Karpas-422 (cell line): ENCODE measurements at places on chromosomes 7 and 10. TPM values are rescaled to one million over a fixed set of nuclear protein-coding genes. Genes with fewer than 3 reads are reported as not detected.
A peak's percentile ranks its signal among the peaks of the same experiment; 100 is the strongest.

DNA sequence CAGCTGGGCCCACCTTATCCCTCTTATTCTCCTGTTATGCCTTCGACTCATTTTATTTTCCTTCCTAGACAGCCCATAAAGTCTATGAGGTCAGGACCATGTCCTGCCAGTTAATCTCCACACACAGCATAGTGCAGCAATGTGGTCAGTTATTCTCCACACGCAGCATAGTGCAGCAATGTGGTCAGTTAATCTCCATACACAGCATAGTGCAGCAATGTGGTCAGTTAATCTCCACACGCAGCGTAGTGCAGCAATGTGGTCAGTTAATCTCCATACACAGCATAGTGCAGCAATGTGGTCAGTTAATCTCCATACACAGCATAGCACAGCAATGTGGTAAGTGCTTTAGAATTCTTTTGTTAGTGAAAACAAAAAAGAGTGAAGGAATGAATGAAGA is 77.8 kb downstream of the TEX36 start:
- no peak for DNase-seq

DNA sequence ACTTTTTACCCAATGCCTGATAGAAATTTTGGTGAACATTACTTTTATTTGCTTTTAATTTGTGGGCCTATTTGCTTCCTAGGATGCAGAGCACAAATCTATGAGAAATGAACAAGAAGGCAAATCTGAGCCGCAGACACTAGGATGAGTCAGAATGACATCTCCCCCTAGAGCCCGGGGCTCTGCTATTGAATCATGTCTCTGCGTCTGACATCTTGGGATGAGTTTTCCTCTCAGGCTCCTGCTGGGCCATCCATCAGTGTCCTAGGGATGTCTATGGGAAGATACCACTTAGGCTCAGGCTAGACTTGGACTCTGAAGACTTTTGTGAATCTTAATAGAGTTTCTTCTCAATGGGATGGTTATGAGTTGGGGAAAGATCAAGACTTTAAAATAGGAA is 157.3 kb upstream of the MTPN start:
- no peak for DNase-seq

- DNase-seq: peak; percentile 57
Observed at GRCh38 chr10:74586088-74586585, 240.3 kb upstream of the KAT6B start.

- DNase-seq: no peak
Observed at GRCh38 chr7:70334871-70335270, 736.6 kb downstream of the AUTS2 start.

DNA sequence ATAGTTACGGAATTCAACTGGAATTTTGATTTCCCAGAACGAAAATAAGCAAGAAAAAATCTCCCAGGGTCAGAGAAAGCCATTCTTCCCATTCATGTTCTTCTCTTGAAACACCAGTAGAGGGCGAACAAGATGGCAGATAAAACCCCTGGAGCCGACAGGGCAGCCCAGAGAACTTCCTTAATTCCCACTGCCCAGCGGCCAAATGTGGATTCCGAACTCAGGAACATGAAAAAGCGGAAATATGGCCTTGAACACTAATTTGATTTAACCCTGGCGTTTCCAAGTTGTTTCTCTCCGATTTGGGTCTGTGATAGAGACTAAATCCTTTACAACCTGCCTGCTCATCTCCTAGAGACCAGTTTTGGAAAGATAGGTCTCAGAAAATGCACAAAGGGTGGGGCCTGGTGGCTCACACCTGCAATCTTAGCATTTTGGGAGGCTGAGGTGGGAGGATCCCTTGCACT is 100.7 kb upstream of the WAC start:
- peak; percentile 63 for DNase-seq

GRCh38 chr7:30181211-30181610 is 46.4 kb downstream of the MTURN start:
- no peak for DNase-seq

DNA sequence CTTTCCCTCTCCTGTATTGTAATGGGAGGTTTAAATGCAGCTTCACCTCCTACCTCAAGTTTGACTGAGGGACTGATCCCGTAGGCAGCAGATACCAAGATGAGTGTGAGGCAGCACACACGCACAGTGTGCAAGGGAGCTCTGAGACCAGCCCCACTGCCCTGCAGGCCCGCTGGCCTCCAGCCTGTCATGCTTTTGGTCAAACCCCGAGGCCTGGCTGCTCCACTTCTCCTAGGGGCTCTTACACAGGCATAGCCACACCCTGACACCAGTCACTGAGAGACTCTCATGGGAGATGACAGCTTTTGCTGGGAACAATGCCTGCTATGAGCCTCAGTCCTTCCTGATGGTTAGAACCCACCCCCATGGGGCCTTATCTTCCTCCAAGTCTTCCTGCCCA is 27.6 kb downstream of the DRGX start:
- no peak for DNase-seq

DNA sequence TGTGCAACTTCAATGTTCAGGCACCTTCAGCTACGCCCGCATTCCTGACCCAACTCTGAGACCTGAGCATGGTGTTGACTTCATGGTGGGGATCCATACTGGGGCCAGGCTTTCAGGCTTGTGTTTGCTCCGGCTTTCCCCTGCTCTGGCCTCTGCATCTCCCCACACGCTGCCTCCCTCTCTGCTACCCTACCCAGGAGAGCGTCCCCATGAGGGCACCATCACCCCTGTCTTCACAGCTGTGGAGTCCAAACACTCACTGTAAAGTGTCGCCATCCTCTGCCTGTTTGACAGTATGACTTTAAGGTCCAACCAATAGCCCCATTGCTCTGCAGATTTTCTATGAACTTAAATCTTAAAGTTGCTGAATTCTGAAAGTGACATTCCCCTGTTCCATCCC is 199.0 kb upstream of the GRB10 start:
- no peak for DNase-seq

GRCh38 chr10:24784061-24784460 is 60.4 kb upstream of the ARHGAP21 start:
- DNase-seq: no peak

- no peak for DNase-seq
Observed at GRCh38 chr10:129135624-129136023, 331.4 kb upstream of the MGMT start.

DNA sequence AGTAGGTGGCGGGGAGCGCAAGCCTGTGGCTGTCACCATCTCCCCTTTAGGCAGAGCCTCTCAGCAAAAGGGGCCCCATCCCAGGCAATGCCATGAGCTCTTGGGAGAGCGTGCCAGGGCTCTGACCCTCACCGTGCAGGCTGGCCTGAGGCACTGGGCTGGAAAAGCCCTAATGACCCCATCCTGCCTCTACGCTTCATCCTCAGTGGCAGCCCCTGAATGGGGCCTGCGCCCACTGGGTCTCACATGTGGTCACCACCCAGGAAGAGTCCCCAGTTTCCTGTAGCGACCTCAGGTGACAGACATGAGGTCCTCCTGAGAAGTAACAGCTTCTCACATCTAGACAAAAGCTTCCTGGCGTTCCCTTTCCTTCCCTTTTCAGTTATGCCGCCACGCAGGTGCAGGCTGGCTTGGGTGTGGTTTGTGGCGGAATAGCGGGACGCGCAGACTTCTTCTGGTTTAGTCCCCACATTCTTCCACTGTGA is 59.2 kb downstream of the CLEC2L start:
- no peak for DNase-seq

DNA sequence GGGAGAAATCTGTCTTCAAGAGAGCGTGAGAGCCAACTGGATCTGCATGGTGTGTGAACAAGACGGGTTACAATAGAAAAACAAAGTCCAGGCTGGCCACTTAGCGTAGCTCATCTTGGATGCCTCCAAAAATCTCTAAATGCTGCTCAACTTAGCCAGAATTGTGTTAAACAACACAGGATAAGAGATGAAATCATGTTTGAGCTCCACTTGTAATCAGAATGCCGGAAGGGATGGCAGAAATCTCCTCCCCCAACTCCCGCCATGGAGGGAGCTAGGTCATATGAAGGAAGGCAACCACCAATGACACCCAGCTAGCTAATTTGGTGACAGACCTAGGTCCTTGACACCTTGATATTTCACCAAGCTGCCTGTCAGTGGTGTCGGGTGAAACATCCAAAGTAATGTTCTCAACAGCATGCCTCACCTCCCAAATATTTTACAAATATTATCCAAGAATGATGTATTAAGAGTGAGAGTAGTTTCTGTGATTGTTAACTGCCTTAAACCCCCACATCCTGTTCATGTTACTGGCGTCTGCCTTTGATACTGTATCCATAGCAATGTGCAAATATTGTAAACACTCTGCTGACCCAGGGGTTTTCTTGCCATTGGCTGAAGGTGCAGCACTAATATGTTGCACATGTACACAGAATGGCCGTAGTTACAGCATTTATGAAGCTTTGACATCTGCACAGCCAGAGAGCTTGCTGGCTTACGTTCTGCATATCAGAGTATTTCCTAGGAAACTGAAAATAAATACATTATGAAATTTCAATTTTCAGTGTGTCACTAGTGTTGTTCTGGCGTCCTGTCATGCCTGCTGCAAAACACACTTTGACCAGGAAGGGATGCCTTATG is 25.8 kb downstream of the TMEM254 start:
- DNase-seq: no peak

DNA sequence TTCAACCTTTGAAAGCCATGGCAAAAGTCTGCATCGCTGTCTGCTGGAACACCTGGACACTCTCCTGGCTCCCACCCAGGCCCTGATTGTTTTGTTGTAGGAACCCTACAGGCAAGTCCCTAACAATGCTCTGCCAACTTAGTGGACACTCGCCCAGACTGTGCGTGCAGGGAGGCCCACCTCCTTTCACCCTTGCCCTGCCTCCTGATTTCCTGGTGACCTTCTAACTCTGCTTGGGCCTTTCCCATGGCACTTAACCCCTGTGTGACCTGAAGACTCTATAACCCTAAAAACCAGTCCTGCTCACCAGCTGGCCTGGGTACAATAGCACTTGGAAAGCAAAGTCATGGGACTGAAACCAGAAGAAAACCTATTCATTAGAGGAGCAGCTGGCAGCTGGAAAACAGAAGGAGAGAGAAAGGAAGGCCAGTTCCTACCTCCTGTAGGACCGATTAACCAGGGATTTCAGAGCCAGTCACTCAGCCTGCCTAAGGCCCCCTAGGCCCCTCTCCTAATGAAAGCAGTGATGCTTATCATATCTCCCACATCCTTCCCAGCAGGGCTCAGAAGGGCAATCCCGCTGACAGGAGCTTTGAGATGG is 82.7 kb upstream of the KMT2E start:
- no peak for DNase-seq

DNA sequence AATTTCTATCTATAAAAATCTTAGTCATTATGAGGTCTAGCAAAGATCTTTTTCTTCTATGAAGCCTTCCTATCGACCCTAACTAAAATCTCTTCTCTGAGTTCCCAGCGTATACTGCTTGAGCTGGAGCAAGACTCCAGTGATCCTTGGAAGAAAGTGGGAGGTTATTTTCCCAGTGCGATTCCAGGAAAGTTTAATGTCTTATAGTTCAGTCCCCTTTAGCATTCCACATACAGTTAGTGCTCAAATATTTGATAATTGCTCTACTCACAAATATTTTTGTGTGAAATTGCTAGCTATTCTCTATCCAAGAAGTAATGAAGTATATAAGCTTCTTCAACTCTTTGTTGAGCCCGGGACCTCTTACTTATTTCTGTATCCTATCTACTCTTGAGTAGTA is 47.7 kb downstream of the ZEB1 start:
- DNase-seq: no peak

DNA sequence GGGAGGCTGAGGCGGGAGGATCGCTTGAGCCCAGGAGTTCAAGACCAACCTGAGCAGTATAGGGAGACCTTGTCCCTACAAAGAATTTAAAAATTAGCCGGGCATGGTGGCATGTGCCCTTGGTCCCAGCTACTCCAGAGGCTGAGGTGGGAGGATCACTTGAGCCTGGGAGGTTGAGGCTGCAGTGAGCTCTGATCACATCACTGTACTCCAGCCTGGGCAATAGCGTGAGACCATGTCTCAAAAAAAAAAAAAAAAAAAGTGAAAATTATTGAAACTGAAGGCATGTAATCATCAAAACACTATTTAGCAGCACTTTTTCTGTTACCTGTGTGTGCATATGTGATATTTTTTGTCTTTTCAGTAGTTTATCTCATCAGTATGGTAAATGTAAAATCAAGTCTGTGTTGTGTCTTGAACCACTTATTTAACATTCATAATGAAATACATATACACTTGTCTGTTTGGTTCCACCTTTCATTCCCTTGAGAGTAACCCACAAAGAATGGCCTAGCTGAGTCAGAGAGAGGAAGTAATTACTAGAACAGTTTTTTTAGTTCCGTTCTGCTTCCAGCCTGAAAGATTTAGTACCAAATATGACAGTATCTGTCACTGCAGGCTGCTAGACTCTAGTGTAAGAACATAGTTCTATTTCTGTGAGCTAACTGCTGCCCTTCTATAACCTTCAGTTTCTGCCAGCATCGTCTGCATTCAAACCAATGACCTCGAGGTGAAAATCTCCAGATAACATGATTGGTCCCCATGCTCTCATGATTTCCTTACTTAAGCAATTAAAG is 68.6 kb downstream of the MMRN2 start:
- DNase-seq: peak; percentile 78

- no peak for DNase-seq
Observed at GRCh38 chr7:47303695-47304453, 278.0 kb downstream of the TNS3 start.

DNA sequence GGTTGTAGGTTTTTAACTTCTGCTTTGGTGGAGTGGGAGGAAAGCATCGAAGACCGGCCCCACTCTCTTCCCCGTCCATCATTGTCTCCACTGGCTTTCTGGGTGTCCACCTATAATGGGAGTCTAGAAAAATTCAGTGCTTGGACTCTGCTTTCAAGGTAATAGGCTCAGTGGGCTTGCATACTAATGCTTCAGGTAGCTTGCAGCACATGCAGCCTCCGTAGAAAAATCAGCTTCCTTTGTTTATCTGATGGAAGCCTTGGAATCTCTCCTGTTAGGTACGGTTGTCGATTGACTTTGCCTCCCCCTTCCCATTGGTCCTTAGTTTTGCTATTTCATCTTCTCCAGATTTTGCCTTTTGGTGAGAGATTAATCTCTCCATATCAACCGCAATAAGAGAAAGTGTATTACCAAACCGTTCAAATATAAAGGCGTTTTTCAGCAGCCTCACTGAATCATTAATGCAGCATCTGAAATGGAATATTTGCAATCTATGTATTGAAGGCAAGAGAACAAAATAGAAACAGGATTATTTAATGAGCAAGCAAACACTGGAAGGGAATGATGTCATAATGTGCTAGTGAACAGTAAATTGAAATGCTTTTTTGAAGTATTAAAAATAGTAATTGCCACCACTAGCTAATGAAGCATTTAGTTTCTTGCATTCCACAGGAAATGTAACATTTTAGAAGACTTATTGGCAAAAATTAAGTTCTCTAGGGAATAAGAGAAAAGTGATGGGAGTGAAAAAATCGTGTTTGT is 944 bp downstream of the AVL9 start:
- DNase-seq: peak; percentile 41

GRCh38 chr10:89639326-89639725 is 5.7 kb downstream of the PANK1 start:
- DNase-seq: no peak

- DNase-seq: peak; percentile 60
Observed at GRCh38 chr7:133344275-133344674, 91.4 kb downstream of the EXOC4 start.

Gene PNLIPRP1
- total RNA-seq: not detected in 2 replicates

Gene DDC
- total RNA-seq: not detected in 2 replicates

Gene ERVW-1
- total RNA-seq: not detected in 2 replicates

Gene LLCFC1
- total RNA-seq: not detected in 2 replicates

Gene IFIT2
- total RNA-seq: 0.75 and 0.97 TPM in 2 replicates

Gene GDF10
- total RNA-seq: not detected in 2 replicates

Gene DNAJC12
- 52.2 and 72.8 TPM in 2 replicates for total RNA-seq

Gene LIPN
- not detected in 2 replicates for total RNA-seq

Gene OR9A2
- not detected in 2 replicates for total RNA-seq

Gene CDHR3
- not detected in 2 replicates for total RNA-seq
